Activated CD8-positive, alpha-beta T cell treated with anti-CD3 and anti-CD28 coated beads, Interleukin-2, amount 10 ng/mL, durations not matched to agents 7 days and 5 days (primary cell): ENCODE measurements at places on chromosomes 11 and 22. TPM values are rescaled to one million over a fixed set of nuclear protein-coding genes. Genes with fewer than 3 reads are reported as not detected.

OLFML1 gene
- total RNA-seq: not detected

HARBI1 gene
- 6.7 TPM for total RNA-seq

SHISAL1 gene
- not detected for total RNA-seq

ABCG4 gene
- total RNA-seq: 0.18 TPM

MTMR2 gene
- 27.9 TPM for total RNA-seq

ABTB2 gene
- total RNA-seq: 0.97 TPM

FAM83F gene
- total RNA-seq: 0.03 TPM

PHRF1 gene
- 58.1 TPM for total RNA-seq

BTBD18 gene
- not detected for total RNA-seq

PHF21B gene
- 0.68 TPM for total RNA-seq

GANAB gene
- 297 TPM for total RNA-seq

CRYBA4 gene
- total RNA-seq: not detected

LDLRAD3 gene
- total RNA-seq: not detected

SLC43A3 gene
- total RNA-seq: 120 TPM

PGR gene
- not detected for total RNA-seq

LRRC56 gene
- 1.9 TPM for total RNA-seq

ESAM gene
- 0.50 TPM for total RNA-seq

SMTNL1 gene
- not detected for total RNA-seq

LGALS12 gene
- total RNA-seq: not detected

SWAP70 gene
- 11.5 TPM for total RNA-seq

IGF2 gene
- not detected for total RNA-seq

NRIP3 gene
- total RNA-seq: 0.47 TPM

LBHD1 gene
- total RNA-seq: 25.0 TPM
